Natural killer cell (primary cell): ENCODE measurements at places on chromosomes 5 and 9. TPM values are rescaled to one million over a fixed set of nuclear protein-coding genes. Genes with fewer than 3 reads are reported as not detected.
A peak's percentile ranks its signal among the peaks of the same experiment; 100 is the strongest.

AIF1L gene
- not detected for total RNA-seq

DNA sequence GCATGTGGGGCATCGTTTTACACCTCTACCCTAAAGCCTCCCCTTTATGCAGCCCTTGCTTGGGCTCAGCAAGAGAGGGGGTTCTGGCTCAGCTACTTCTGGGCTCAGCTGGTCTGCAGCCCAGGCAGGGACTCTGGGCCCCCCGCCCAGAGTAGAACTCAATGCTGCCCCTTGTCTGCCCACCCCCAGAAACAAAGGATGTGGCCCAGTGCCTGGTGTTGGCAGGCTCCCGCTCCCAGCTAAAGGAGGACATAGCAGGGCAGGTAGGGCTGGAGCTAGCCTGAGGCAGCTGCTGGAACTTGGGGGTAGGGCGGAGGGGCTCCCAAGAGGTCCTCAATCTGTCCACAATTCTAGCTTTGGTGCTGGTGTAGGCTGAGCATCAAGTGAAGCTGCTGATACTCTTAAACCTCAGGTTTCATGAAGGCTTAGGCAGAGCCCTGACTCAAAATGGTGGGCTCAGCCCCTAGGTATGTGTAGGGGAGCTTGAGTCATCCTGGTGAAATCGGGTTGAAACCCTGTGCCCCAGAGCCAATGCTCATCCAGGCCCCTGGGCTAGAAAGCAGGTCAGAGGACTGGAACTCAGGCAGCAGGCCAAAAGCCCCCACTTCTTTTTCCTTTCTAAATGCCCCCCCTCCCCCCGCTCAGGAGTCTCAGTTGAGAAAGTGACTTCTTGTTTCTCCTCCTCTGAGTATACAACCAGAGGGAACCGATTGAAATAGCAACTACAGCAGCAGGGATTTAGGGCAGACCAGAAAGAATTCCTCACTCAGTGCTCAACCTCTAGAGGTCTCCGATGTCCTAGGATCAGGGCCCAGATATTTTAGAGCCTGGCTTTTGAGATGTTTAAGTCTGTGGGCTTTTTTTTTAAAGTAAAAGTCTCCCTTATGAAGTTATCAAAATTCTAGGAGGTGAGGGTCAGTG, 11.4 kb downstream of the PSD2 start:
- H3K4me1 ChIP-seq = no peaks in the 10 kb centered on the region
- peaks cover 2% of the 10 kb centered on the region for H3K27me3 ChIP-seq
- no peak for DNase-seq
- H3K27ac ChIP-seq = no peak overlapping the region

DNA sequence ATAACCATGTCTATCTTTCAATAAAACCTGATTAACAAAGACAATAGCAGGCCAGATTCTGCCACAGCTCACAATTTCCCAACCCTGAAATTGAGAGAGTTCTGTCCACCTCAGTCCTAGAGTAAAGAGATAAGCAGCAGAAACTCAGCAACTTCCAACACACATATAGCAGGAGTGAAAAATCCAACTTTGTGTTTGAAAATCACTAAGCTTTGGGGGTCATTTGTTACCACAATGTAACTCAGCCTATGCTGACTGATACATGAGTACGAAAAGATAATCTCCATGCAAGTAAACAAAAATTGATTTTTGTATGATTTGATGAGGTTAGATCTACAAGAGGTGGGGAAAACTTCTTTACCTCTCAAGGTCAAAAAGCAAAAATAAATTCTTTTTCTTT, 231.0 kb upstream of the DAPK1 start:
- H3K4me3 ChIP-seq = no peak overlapping the region
- H3K27me3 ChIP-seq = peaks cover 18% of the 10 kb centered on the region
- H3K27ac ChIP-seq = no peak overlapping the region
- no peaks in the 10 kb centered on the region for H3K36me3 ChIP-seq
- no peak for DNase-seq

CAMK4 gene
- 0.80 TPM for total RNA-seq

- H3K27me3 ChIP-seq = no peaks in the 10 kb centered on the region
- no peak overlapping the region for H3K27ac ChIP-seq
- DNase-seq = no peak
These were observed 803.1 kb upstream of the COX7C start for GRCh38 chr5:85814596-85814995.

LCN1 gene
- not detected for total RNA-seq

- no peaks in the 10 kb centered on the region for H3K36me3 ChIP-seq
- H3K27ac ChIP-seq = no peak overlapping the region
- no peaks in the 10 kb centered on the region for H3K27me3 ChIP-seq
- no peak overlapping the region for H3K4me3 ChIP-seq
- no peak for DNase-seq
These were observed 4.4 kb upstream of the FER start for GRCh38 chr5:108743319-108743718.

EFNA5 gene
- 4.3 TPM for total RNA-seq

DNA sequence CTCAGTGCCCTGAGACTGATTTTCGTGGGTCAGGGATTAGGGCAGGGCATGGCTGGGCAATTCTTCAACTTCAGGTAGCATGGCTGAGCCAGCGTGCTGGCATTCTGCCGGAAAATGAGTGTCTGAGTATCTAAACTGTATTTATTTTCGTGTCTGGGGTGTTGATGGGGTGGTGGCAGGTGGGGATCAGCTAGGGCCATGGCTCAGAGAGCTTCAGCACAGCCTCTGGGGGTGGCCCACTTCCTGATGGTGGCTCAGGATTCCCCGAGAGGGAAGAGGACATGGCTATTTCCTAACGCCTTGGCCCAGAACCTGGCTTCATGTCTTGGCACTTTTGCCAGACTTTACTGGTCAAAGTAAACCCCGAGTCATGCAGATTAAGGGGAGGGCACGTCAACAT, 260.5 kb downstream of the GADD45G start:
- H3K36me3 ChIP-seq = no peaks in the 10 kb centered on the region
- DNase-seq = no peak
- H3K4me1 ChIP-seq = no peaks in the 10 kb centered on the region
- H3K27ac ChIP-seq = no peak overlapping the region

OTULINL gene
- 51.8 TPM for total RNA-seq

DNA sequence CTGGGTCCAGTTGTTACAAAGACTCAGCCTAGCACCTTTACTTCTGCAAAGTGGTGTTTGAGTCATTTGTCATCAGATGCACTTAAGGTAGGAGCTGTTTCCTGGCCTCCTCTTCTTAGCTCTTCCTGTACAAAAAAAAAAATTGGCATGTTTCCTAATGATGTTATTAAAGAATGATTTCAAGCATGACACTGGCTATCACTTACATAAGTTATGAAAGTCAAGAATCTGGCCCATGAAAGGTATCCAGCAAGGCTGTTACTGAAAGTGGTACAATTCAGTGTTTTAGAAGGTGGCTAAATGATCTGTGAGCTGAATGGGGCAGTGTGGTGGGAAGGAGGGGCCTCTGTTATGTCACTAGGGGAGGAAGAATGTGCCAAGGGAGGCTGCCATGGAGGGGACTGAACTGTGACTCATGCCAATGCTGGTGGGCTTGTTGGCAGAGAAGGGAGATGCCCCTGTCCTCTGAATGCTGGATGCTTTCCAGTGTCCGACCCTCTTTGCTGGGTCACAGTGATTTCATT, 175.1 kb upstream of the MAP1B start:
- no peak overlapping the region for H3K27ac ChIP-seq
- H3K4me3 ChIP-seq = no peak overlapping the region
- H3K36me3 ChIP-seq = no peaks in the 10 kb centered on the region
- no peaks in the 10 kb centered on the region for H3K4me1 ChIP-seq

UGCG gene
- total RNA-seq = 21.4 TPM

- H3K4me3 ChIP-seq = peak overlapping the region; percentile 12
- no peaks in the 10 kb centered on the region for H3K36me3 ChIP-seq
- H3K27ac ChIP-seq = no peak overlapping the region
- H3K4me1 ChIP-seq = peaks cover 19% of the 10 kb centered on the region
These were observed 754 bp downstream of the GFPT2 start for GRCh38 chr5:180352116-180353047.

GRCh38 chr5:129406440-129406839, 53.7 kb upstream of the ADAMTS19 start:
- no peaks in the 10 kb centered on the region for H3K27me3 ChIP-seq
- no peaks in the 10 kb centered on the region for H3K4me1 ChIP-seq
- H3K27ac ChIP-seq = no peak overlapping the region
- DNase-seq = no peak
- H3K4me3 ChIP-seq = no peak overlapping the region
- H3K36me3 ChIP-seq = no peaks in the 10 kb centered on the region

DNA sequence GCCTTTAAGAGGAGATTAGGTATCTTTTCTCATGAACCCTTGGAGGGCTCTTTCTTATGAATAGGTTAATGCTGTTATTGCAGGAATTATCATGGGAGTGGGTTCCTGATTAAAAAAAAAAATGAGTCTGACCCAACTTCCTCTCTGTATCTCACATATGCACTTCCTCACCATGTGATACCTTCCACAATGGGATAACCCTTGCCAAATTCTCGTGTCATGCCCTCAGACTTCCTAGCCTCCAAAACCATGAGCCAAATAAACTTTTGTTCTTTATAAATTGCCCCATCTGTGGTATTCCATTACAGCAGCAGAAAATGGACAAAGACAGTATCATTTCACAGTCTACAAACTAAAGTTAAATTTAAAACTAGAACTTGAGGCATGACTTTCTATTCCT, 1.0 kb downstream of the OR1B1 start:
- no peaks in the 10 kb centered on the region for H3K4me1 ChIP-seq
- no peak overlapping the region for H3K4me3 ChIP-seq
- no peaks in the 10 kb centered on the region for H3K27me3 ChIP-seq
- H3K36me3 ChIP-seq = no peaks in the 10 kb centered on the region
- no peak for DNase-seq
- H3K27ac ChIP-seq = no peak overlapping the region

GRCh38 chr5:180214870-180215770, 6.1 kb upstream of the RASGEF1C start:
- DNase-seq = no peak
- no peak overlapping the region for H3K4me3 ChIP-seq
- H3K27me3 ChIP-seq = no peaks in the 10 kb centered on the region

DNA sequence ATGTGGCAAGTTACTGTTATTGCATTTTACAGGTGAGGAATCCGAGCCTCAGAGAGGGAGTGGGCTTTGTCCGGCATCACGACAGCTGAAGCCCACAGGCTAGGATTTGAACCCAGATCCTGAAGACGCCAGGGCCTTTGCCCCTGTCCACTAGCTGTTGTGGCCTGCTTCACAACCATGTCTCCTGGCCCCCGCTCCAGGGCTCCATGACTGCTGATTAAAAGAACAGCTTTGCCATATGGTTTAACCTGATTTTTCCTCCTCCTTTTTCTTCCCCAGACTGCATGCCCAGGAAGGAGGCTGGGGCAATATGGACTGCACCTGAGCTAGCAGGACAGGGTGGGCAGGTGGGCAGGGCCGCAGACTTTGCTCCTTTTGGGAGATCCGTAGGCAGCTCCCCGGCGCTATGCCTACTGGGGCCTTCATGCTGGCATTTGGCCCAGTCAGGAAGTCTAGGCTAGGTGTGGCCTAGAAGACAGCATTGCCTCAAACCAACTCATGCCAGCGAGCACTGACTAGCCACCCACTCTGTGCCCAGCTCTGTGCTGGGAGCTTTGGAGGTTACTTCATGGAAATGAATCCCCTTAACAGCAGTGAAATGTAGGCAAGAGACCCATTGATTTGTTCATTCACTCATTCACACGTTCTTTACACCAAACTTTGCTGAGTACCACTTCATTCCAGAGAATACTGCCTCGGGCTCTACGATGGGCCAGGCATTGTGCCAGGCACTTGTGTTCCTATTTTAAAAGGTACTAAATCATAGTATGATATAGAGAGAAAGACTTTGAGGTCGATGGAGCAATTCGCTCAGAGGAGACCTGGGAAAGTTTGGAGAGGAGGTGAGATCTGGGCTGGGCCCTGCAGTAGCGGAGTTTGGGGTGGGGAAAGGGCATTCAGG, 94.3 kb upstream of the CPEB4 start:
- H3K4me3 ChIP-seq = no peak overlapping the region
- H3K27ac ChIP-seq = no peak overlapping the region
- no peaks in the 10 kb centered on the region for H3K27me3 ChIP-seq

FOXE1 gene
- total RNA-seq = not detected

DNA sequence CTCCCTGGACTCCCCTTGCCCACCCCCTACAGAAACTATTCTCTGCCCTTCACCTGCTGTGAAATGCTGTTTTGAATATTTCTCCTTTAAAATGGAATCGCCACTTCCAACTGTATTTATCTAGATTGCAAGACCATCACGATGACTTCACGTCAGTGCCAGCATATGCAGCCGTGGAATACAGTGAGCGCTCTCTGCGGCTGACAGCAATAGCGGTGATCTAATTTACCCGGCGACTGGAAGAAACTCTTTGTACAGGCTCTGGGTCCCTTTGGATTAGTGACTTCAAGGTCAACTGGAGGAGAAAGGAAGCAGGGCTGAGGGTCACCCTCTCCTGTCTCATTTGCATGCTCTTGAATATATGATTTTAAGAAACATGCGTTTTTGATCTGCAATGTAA, 192.0 kb downstream of the IRX1 start:
- no peaks in the 10 kb centered on the region for H3K36me3 ChIP-seq
- H3K27ac ChIP-seq = no peak overlapping the region
- H3K27me3 ChIP-seq = no peaks in the 10 kb centered on the region
- DNase-seq = no peak
- no peaks in the 10 kb centered on the region for H3K4me1 ChIP-seq

GRCh38 chr5:146409054-146409671, 38.0 kb upstream of the TCERG1 start:
- H3K36me3 ChIP-seq = no peaks in the 10 kb centered on the region
- no peak overlapping the region for H3K27ac ChIP-seq
- DNase-seq = no peak
- H3K4me1 ChIP-seq = no peaks in the 10 kb centered on the region
- H3K4me3 ChIP-seq = no peak overlapping the region

GRCh38 chr5:151699071-151699901, 12.6 kb upstream of the SPARC start:
- H3K4me3 ChIP-seq = no peak overlapping the region
- H3K27me3 ChIP-seq = no peaks in the 10 kb centered on the region
- H3K4me1 ChIP-seq = no peaks in the 10 kb centered on the region

DNA sequence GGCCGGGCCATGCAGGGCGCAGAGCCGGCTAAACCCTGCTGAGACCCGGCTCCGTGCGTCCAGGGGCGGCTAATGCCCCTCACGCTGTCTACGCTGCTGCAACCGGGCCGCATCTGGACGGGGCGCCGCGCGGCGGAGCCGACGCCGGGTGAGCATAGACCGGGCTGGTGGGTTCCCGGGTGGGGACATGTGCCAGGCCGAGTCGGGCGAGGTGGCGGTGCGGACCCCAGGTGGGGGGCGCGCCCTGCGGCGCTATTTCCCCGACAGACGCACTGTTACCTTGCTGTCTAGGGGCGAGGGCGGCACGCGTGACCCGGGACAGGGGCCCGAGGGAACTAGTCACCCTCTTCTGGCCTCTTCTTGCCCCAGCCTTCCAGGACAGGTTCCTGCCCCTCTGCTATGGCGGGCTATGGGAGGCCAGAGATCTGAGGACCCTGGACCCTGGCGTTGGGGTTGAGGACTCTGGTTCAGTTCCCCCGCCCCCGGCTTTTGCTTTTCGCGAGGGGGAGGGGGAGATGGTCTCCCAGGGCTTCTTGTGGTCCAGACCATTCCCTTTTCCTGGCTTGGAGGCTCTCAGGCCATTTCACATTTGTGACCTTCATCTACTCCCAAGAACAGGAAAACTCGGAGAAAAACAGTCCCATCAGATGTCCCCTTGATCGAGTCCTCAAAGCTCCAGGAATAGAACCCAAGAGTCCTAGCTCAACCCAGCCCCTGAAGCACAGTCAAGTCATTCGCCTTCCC, 536 bp downstream of the SLC27A4 start:
- peak overlapping the region; percentile 61 for H3K4me3 ChIP-seq
- H3K4me1 ChIP-seq = peaks cover 15% of the 10 kb centered on the region
- peaks cover 24% of the 10 kb centered on the region for H3K36me3 ChIP-seq
- no peaks in the 10 kb centered on the region for H3K27me3 ChIP-seq
- H3K27ac ChIP-seq = peak overlapping the region; percentile 49

- peaks cover 19% of the 10 kb centered on the region for H3K36me3 ChIP-seq
- DNase-seq = no peak
- no peak overlapping the region for H3K4me3 ChIP-seq
- H3K27ac ChIP-seq = no peak overlapping the region
- H3K27me3 ChIP-seq = no peaks in the 10 kb centered on the region
These were observed 10.8 kb downstream of the DMAC1 start for GRCh38 chr9:7788772-7789171.
